ENCODE measurements at places on chromosomes 6 and 20.
A peak's percentile ranks its signal among the peaks of the same experiment; 100 is the strongest.

- no peak for DNase-seq
Measured at GRCh38 chr6:85490516-85491248, 40.8 kb downstream of the NT5E start.

GRCh38 chr6:46220352-46221221, 49.8 kb upstream of the ENPP5 start:
- DNase-seq: peak; percentile 53

DNA sequence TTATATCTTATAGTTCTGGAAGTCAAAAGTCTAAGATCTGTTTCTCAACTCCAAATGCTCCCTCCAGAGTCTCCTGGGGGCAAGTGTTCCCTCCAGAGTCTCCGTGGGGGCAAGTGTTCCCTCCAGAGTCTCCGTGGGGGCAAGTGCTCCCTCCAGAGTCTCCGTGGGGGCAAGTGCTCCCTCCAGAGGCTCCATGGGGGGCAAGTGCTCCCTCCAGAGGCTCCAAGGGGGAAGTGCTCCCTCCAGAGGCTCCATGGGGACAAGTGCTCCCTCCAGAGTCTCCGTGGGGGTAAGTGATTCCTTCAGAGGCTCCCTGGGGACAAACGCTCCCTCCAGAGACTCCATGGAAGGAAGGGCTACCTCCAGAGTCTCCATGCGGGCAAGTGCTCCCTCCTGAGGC, 34.0 kb upstream of the THBS2 start:
- DNase-seq: no peak

- no peak for DNase-seq
Measured at GRCh38 chr20:22752324-22752723, 168.0 kb upstream of the FOXA2 start.
